ENCODE measurements at places on chromosomes 12 and 14. TPM values are rescaled to one million over a fixed set of nuclear protein-coding genes. Genes with fewer than 3 reads are reported as not detected.

Gene JAG2
- total RNA-seq, result 0.33 TPM

Gene DEGS2
- total RNA-seq, result not detected

Gene SLC7A7
- 1.1 TPM for total RNA-seq

Gene BATF
- not detected for total RNA-seq

GRCh38 chr12:130965214-130965613 is 11.5 kb downstream of the ADGRD1 start:
- DNase-seq, result no peak

DNA sequence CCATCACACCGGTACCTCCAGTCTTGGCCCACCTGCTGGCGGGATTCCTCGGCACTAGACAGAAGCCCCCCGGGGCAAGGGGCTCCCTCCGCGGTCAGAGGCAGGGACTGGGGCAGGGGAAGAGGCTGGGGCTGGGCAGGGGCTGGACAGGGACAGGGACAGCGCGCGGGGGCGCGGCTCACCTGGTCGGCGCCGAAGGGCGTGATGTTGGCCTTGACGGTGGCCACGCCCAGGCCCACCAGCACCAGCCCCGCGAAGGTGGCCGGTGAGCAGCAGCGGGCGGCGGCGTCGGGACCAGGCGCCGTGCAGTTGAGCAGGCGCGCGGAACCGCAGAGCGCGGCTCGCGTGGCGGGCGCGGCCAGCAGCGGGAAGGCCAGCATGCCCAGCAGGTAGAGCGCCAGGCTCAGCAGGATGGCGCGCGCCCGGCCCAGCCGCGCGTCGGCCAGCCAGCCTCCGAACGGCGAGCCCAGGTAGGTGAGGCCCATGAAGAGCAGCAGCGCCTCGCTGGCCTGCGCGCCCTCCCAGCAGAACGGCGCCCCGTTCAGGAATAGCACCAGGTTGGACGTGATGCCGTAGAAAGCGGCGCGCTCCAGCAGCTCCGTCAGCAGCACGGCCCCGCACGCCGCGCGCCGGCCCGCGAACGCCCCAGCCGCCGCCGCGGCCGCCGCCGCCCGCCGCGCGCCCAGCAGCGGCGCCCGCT is 392 bp downstream of the SLC15A4 start:
- DNase-seq, result no peak

DNA sequence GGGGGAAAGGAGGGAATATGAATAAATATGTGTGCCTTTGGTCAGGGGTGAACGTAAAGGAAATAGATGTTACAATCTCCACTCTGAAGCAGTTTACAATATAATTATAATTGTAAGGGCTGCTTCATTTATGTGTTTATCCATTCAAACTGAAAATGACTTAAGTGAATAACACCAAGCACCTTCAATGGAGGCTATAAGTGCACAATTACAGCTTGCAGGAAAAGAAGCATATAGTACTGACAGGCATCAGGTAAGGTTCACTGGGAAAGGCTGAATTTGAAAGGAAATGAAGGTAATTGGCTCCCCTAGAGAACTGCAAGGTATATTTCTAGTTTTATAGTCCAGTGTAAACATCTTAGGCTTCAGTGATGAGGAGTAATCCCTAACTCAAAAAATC is 192.7 kb downstream of the STXBP6 start:
- DNase-seq, result no peak

- DNase-seq, result no peak
These were observed 28.2 kb downstream of the TESPA1 start for GRCh38 chr12:54956322-54956721.
